A172 (cell line): ENCODE measurements at places on chromosomes 4 and X. TPM values are rescaled to one million over a fixed set of nuclear protein-coding genes. Genes with fewer than 3 reads are reported as not detected.

DNA sequence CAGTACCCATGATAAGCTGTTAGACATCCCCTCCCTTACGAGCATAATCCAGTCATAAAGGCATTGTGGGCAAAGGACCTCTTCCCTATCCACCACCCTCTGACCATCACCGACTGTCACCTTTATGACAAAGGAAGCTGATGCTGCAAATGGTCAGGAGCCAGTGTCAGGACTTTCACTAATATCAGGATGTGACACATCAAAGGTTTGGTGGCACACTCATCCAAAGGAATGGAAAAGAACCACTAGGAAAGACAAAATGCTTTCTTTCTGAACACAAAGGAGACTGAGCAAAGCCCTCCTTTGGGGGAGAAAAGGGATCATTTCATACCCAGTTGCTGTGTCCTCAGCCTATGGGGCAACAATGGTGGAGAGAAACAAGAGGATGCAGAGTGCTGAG is 66.9 kb upstream of the PROM1 start:
- DNase-seq, result no peak

GRCh38 chr4:169715826-169716225 is 41.9 kb downstream of the HPF1 start:
- DNase-seq, result no peak

The CPZ gene
- 3.1 TPM in 2 replicates for total RNA-seq

DNA sequence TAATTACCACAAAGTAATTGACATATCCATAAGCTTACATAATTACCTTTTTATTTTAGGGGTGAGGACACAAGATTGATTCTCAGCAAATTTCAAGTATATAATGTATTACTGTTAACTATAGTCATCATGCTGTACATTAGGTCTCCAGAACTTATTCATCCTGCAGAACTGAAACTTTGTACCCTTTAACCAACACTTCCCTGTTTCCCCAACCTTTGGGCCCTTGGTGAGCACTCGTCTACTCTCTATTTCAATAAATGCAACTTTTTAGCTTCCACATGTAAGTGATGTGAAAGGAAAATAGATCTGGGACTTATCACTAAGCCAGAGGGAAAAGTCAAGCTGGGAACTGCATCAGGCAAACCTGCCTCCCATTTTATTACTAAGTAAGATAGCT is 33.6 kb upstream of the CCNG2 start:
- DNase-seq, result no peak

- no peak for DNase-seq
Measured at GRCh38 chr4:87051121-87051713, 116.4 kb downstream of the AFF1 start.
